Smooth muscle cell of the umbilical artery (primary cell): ENCODE measurements at places on chromosomes 3 and 15. TPM values are rescaled to one million over a fixed set of nuclear protein-coding genes. Genes with fewer than 3 reads are reported as not detected.

Gene CNTN4
- 0.59 TPM in 1 of 2 replicates, not detected in the other for total RNA-seq

Gene DCLK3
- not detected in 2 replicates for total RNA-seq

Gene GOLGA6L10
- 0.30 and 0.78 TPM in 2 replicates for total RNA-seq

Gene GOLGA6B
- not detected in 2 replicates for total RNA-seq

Gene FAM107A
- total RNA-seq, result not detected in 2 replicates

Gene FOXL2NB
- total RNA-seq, result not detected in 2 replicates

Gene CASR
- total RNA-seq, result not detected in 2 replicates

Gene CCK
- total RNA-seq, result 0.55 TPM in 1 of 2 replicates, not detected in the other

Gene RAD18
- total RNA-seq, result 6.8 and 20.9 TPM in 2 replicates

Gene SNRPA1
- total RNA-seq, result 10.4 and 21.1 TPM in 2 replicates

Gene GOLGA8J
- total RNA-seq, result not detected in 2 replicates

Gene DUOX2
- 0.05 TPM in 1 of 2 replicates, not detected in the other for total RNA-seq

Gene NDUFB5
- total RNA-seq, result 81.2 and 147 TPM in 2 replicates

Gene BMF
- total RNA-seq, result 0.14 and 1.8 TPM in 2 replicates

Gene ATG7
- total RNA-seq, result 119 and 202 TPM in 2 replicates

Gene ZPLD1
- 0.42 and 0.59 TPM in 2 replicates for total RNA-seq

Gene FBXO40
- not detected in 2 replicates for total RNA-seq

Gene RNU5B-1
- total RNA-seq, result not detected in 2 replicates

Gene C3orf20
- total RNA-seq, result 0.05 TPM in 1 of 2 replicates, not detected in the other

Gene TUSC7
- not detected in 2 replicates for total RNA-seq

Gene SLC9C1
- total RNA-seq, result 0.30 and 0.37 TPM in 2 replicates

Gene TNIK
- 24.9 and 60.8 TPM in 2 replicates for total RNA-seq

Gene GCSAM
- total RNA-seq, result not detected in 2 replicates

Gene PLA2G4E
- not detected in 2 replicates for total RNA-seq

Gene TIPIN
- 8.3 and 12.9 TPM in 2 replicates for total RNA-seq

Gene GUCA1C
- not detected in 2 replicates for total RNA-seq

Gene NANOGP8
- total RNA-seq, result not detected in 2 replicates

Gene LTF
- not detected in 2 replicates for total RNA-seq

Gene GAP43
- 0.89 and 14.7 TPM in 2 replicates for total RNA-seq

Gene ADGRG7
- 0.30 TPM in 1 of 2 replicates, not detected in the other for total RNA-seq

Gene REC114
- total RNA-seq, result not detected in 2 replicates

Gene NDN
- total RNA-seq, result 62.5 and 94.7 TPM in 2 replicates

Gene EOMES
- total RNA-seq, result not detected in 2 replicates
